ENCODE measurements at places on chromosomes 11 and 22.

DNA sequence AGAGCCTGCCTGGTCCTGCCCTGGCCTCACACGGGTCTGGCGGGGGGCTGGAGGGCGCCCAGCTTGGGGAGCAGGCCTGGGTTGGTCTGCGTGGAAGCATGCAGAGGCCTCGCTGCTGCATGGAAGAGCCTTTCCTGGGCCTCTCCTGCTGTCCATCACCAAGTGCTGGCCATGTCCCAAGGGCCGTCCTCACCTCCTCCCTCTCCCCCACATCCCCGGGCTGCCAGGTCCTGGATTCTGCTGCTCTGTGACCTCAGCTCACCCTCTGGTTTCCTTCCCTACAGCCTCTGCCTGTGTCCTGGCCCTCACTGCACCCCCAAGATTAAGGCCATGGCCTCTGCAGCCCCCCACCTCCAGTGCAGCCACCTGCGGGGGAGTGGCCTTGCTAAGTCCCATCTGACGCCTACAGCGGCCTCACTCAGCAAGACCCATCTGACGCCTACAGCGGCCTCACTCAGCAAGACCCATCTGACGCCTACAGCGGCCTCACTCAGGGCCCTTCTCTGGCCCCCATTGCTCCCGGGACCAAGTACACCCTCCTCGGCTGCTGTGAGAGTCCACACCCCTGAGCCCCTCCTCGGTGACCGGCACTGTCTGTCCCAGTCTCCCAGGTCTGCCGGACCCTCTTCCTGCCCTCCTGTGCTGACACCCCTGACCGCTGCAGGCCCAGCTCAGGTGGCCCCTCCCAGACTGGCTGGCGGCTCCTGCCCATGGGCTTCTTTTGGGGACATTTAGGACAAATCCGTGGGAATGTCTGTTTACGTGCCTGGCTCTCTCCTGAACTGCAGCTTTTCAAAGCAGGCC is 119.5 kb upstream of the B3GAT1 start:
- DNase-seq: no peak

- DNase-seq: no peak
Observed at GRCh38 chr11:30919389-30920152, 333.4 kb upstream of the MPPED2 start.

GRCh38 chr11:100319691-100320090 is 367.4 kb upstream of the ARHGAP42 start:
- no peak for DNase-seq

GRCh38 chr11:61682093-61682732 is 2.0 kb downstream of the DAGLA start:
- DNase-seq: no peak

- no peak for DNase-seq
Observed at GRCh38 chr11:107252429-107253161, 205.0 kb downstream of the CWF19L2 start.

DNA sequence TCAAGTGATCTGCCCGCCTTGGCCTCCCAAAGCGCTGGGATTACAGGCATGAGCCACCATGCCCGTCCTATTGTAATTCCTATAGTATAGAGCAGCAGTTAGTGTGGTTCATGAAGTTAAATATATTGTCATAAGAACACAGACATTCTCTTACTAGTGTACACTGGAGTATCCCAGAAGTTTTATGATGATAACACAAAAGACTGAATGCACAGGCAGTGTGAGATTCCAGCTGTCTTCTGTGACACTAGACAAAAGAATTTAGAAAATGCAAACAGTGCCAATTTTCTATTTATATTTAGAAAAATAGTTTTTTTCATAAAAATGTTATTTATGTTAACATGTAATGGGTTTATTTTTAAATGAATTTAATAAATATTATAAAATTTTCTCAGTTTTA is 39.4 kb upstream of the RBX1 start:
- no peak for DNase-seq

DNA sequence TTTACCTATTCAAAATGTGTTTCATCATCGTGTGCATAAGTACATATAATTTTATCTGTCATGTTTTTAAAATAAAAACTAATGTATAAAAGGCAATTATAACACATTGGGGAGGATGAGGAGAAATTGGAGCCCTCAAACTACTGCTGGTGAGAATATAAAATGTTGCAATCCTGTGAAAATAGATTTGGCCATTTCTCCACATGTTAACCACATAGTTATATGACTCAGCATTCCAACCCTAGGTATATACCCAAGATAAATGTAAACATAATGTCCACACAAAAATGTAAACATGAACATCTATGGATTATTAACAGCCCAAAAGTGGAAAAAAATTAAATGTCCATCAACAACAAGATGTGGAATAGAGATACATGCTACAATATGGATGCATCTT is 928.0 kb upstream of the FAT3 start:
- no peak for DNase-seq

DNA sequence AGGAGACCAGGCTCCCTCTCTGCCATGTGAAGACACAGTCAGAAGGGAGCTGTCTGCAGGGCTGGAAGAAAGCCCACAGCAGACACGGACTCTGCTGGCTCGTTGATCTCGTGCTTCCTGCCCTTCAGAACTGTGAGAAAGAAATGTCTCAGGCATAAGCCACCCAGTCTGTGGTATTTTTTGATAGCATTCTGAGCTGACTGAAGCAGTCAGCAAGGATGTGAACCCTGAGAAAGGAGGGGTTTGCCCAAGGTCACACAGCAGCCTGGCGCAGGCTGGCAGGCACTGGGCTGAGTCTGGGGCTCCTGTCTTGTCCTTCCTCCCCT is 255.1 kb upstream of the B3GAT1 start:
- no peak for DNase-seq

DNA sequence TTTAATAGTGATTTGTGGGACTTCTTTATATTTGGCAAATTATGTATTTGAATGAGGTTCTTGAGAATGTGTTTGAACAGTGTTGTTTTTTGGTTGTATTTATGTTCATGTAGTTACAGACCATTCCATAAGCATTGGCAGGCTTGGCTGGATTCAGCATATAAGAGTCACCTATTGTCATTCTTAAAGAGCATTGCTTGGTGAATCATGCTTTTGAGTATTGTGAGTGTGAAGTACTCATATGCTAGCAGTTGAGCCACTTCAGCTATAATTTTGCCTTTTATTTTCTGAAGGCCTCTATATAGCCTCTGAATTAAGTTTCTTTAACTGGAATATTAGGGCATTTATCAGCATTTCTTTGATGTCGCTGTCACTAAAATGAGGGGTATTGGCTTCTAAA is 110.0 kb upstream of the GAL start:
- no peak for DNase-seq

GRCh38 chr22:38422611-38423511 is 32.1 kb downstream of the KCNJ4 start:
- DNase-seq: no peak

DNA sequence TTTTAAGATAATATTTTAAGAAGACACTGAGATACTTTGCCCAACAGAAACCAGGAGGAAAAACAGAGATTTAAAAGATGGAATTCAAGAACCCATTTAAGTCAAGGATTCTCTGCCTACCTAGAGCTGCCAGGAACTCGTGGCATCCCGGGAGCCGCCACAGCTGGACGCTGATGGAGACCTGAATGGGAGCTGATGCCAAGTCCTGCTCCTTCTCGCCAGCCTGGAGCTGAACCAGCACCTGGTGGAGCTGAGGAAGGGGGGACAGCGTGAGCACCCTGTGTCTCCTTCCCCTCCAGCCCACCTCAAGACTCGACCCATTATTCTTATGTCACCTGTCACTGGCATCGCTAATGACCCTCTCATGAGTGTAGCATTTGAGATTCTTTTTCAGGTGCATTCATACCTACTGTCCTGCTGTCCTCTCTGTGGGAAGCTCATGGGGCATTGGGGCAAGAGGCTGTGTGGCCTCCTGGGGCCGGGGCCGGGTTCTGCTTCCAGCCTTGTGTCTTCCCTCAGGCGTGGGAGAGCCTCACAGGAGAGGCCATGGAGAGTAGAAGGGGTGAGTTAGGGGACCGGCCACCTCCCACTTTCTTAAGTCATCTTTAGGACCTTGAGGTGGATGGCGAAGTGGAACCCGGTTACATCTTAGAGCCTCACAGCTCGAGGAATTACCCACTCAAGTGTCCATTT is 70.8 kb upstream of the PITPNB start:
- no peak for DNase-seq

GRCh38 chr11:3972431-3972830 is 117.0 kb downstream of the STIM1 start:
- no peak for DNase-seq

DNA sequence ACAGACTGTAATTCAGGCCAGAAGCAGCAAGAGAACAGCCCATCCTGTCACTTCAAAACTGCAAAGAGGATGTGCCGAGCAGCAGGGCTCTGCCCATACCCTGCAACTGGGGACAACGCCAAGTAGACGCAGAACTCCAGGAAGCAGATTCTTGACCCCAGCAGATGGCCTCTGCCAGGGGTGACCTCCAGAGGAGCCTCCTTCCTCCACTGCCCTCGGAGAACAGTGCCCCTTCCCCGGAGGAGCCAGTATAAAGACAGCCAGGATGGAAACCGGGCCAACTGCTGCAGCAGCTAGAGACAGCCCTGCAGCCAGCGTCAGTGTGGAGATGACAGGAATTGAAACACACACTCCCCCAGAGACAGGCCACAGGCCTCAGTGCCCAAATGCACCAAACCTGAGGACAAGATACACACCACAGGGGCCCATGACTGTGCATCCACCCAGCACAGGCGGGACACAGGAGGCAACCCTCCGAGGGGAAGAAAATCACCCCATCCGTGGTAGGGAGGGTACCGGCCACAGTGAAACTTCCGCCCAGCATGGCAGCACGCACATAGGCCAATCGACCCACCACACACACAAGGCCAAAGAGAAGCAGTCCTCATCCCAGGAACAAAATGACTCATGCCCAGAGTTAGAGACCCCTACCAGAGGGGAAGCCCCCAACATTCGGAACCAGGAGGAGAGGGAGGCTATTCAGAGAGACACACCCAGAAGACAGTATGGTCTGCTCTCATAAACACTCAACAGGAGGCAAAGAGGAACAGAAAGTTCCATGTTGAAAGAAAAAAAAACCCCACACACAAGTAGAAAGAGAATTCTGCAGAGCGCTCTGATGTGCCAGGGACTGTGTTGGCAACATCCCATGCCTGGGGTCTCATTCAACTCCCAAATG is 5.6 kb downstream of the AHNAK start:
- no peak for DNase-seq

- no peak for DNase-seq
Observed at GRCh38 chr11:24754406-24754805, 257.6 kb downstream of the LUZP2 start.

GRCh38 chr11:121057922-121058321 is 34.0 kb downstream of the TBCEL start:
- no peak for DNase-seq

GRCh38 chr11:75554258-75555022 is 7.6 kb upstream of the SERPINH1 start:
- peak; percentile 19 for DNase-seq

GRCh38 chr11:1112351-1113191 is 37.9 kb downstream of the MUC2 start:
- DNase-seq: no peak

GRCh38 chr11:126545057-126545555 is 189.6 kb downstream of the ST3GAL4 start:
- DNase-seq: peak; percentile 69
